HCT116 (cell line): ENCODE measurements at places on chromosomes 6 and 20. TPM values are rescaled to one million over a fixed set of nuclear protein-coding genes. Genes with fewer than 3 reads are reported as not detected.
A peak's percentile ranks its signal among the peaks of the same experiment; 100 is the strongest.

GRCh38 chr6:112310439-112311125 lies 36.5 kb upstream of the RFPL4B start:
- DNase-seq: no peak

DNA sequence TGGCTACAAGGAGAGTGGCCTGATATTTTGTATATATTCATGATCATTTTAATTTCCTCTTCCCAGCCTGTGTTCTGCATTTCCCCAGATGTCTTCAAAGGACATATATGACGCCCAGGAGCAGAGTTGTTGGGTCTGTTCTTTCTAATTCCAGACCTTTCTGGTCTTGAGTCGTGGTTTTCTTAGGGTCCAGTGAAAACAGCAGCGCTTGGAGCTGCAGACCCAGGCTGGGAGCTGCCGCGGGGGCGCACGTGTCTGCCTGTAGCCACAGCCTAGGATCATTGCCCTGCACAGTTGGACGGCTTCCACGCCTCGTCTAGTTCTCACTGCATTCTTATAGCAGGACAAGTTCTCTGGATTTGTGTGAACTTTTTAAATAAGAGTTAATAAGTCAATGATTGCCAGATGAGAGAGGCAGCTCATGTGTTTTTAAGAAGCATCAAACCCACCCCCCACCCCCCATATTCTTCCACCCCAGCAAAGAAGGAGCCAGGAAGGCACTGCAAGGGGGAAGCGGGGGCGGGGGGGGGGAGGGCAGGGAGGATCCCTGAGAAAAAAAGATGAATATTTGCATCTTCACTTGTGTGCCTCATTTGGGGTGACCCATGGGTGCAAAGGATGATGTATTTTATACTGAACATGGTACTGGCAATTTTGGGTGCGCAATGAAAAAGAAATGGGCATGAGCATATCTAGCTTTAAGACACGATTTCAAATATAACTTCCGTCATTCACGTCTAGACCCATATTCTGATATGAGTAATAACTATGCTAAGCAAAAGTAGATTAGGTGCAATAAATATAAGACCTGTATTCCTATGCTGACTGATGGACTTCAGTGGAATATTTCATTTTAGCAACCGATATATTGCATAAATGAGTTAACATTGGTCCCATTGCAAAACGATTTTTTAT lies 160.0 kb downstream of the TBXT start:
- DNase-seq: no peak

DNA sequence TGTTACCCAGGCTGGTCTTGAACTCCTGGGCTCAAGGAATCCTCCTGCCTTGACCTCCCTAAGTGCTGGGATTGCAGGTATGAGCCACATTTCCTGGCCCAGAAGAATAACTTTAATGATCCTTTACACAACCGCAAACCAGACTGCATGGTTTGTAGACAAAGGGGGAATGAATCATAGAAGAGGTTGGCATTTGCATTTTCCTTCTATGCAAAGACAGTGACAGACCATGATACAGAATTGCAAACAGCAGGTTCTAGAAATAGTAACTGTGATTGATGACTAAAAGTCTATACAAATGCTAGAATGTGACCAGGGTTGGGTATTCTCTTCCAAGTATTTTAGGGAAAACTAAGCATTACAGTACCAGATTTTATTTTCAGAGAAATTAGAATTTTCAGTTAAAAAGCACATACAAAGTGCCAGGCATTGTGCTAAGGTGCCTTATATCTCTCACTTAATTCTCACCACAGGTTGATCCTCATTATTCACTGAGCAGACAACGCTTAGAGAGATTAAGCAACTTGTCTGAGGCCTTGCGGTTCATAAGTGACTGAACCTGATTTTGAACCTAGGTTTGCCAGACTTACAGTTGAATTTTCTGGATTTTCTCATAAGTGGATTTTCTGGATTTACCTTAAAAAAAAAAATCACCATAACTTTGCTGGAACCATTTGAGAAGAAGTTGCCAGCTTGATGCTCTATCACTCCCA lies 146.6 kb downstream of the ZFAND3 start:
- DNase-seq: no peak

DNA sequence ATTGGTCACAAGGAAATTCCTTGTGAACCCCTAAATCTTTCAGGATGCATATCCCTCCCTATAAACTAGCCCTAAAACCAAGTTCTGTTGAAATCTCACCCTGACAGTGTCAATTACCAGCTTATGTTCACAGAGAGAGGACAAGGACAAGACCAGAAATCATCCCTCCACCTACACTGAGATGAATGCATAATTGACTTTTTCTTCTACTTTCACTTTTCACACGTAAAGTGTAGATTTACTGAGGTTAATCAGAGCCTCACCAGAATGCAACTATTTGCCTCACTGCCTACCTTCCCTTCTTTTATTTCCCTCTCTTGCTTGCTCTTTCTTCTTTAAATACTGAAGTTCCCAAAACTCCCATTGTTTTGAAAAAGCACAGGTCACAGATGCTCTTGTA lies 15.3 kb upstream of the NKAIN2 start:
- no peak for DNase-seq

GRCh38 chr6:209432-210103 lies 82.7 kb upstream of the DUSP22 start:
- DNase-seq: no peak

GRCh38 chr6:125104425-125104824 lies 49.1 kb upstream of the TPD52L1 start:
- DNase-seq: no peak

GRCh38 chr6:30322527-30323501 lies 3.9 kb upstream of the TRIM39 start:
- no peak for DNase-seq

DNA sequence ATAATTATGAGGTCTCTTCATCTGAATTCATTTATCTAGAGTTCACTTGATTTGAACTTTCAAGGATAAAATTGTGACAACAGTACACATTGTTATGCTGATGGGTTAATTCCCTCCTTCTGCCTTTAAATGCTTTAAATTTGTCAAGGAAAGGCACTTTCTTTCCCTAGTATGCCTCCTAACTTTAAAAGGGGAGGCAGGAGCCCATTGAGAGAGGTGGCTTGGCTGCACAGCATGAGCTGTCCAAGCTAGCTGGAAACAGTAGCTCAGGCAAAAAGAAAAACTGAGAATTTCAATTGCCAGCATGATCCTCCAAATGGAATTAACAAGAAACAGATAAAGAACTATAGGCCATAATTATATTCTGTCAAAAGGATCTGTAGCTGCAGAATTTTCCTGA lies 243.3 kb upstream of the GRIK2 start:
- DNase-seq: no peak

GRCh38 chr20:48523191-48523995 lies 304.4 kb downstream of the PREX1 start:
- peak; percentile 10 for DNase-seq

GRCh38 chr6:168106633-168107005 lies 27.6 kb upstream of the FRMD1 start:
- DNase-seq: no peak

- no peak for DNase-seq
These were observed 91.5 kb downstream of the RIMS1 start for GRCh38 chr6:71977884-71978283.

The SLC22A23 gene
- total RNA-seq: 11.5 TPM

The CST4 gene
- total RNA-seq: not detected

The HLA-DOA gene
- 0.39 TPM for total RNA-seq
